Adrenal gland (tissue), 19 donors: ENCODE measurements at places on chromosomes 11 and 22. TPM values are rescaled to one million over a fixed set of nuclear protein-coding genes. Genes with fewer than 3 reads are reported as not detected.

Gene MRGPRG
- not detected for total RNA-seq

Gene CEND1
- 1.9 TPM for total RNA-seq

Gene TMEM151A
- total RNA-seq = 2.3 TPM

GRCh38 chr11:46719048-46719542, at the start of gene F2:
TSS of gene F2 (plus strand) at chr11:46719213. CDS start at chr11:46719236, 23 bp downstream.
- DNase-seq = no peak

- DNase-seq = no peak
These were observed 2.8 kb upstream of the ACER3 start for GRCh38 chr11:76857781-76858410.

DNA sequence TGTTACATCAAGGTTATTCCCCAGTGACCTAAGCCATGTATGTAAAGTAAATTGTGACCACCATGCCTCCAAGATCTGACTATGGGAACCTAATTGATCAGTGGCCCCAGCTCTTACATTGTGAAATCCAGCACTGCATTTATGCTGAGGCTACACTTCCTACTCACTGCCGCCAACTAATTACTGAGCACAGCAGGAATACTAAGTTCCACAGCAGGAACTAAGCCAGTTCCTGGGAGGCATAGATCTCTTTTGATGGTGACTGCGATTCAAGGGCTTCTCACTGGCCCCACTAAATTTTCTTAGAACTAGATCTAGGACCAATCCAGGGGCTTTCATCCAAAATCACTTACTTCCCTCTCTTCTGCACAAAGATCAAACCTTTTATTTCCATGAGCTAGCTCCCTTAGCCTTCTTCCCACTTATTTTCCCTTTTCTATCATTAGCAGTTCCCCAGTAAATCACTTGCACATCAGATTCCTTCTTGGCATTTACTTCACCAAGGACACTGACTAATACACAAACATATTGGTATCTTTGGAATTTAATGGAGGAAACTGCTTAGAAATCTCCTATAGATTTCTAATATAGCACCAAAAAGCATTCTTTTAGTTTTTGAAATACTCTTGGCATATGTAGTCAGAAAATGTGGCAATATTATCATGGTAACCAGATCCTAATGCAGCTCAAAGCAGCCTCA, 46.0 kb downstream of the CNTN5 start:
- no peak for DNase-seq

GRCh38 chr11:112617977-112618826, 343.0 kb upstream of the NCAM1 start:
- DNase-seq = no peak

DNA sequence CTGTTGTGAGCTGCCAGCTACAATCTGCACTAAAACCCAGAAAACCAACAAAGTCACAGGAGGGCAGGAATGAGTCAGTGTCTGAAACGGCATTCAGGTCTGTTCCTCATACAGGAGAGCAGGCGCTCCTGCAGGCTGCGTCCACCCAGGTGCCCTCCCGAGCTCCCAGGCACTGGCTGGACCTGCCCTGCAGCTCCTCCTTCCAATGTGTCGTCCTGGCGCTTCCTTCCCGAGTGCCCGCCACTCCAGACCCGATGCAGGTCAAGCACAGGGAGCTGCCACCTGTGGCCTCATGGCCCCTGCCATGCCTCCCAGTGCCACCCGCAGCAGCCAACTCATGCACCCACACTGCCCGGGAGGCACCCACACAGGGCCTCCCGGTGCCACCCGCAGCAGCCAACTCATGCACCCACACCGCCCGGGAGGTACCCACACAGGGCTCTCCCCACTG, 12.0 kb downstream of the BRD1 start:
- DNase-seq = no peak

DNA sequence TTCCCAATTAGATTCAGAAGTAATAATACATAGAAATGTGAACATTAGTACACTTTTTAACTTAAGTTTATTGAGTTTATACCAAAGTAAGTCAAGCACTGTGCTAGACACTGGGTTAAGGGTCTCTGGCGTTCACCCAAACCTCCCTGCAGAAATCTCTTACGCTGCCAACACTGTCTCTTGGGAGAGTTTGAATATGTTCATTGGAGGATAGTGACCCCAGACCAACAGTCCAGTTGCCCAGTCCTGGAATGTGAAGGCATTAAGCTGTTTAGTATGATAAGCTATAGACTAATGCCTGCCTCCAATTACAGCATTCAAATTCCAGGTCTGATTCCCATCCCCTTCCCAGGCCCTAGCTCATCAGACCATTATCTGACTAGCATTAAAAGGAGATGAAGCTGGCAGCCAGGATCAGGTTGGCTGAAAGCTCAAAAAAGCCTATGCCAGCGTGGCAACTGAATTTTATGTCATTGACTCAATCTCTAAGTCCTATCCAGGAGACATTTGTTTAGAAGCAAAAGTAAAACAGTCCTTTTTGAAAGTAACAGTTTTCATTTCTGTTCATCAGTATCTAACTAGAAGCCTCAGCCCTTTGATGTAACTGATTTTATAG, 77.8 kb downstream of the SFI1 start:
- no peak for DNase-seq

DNA sequence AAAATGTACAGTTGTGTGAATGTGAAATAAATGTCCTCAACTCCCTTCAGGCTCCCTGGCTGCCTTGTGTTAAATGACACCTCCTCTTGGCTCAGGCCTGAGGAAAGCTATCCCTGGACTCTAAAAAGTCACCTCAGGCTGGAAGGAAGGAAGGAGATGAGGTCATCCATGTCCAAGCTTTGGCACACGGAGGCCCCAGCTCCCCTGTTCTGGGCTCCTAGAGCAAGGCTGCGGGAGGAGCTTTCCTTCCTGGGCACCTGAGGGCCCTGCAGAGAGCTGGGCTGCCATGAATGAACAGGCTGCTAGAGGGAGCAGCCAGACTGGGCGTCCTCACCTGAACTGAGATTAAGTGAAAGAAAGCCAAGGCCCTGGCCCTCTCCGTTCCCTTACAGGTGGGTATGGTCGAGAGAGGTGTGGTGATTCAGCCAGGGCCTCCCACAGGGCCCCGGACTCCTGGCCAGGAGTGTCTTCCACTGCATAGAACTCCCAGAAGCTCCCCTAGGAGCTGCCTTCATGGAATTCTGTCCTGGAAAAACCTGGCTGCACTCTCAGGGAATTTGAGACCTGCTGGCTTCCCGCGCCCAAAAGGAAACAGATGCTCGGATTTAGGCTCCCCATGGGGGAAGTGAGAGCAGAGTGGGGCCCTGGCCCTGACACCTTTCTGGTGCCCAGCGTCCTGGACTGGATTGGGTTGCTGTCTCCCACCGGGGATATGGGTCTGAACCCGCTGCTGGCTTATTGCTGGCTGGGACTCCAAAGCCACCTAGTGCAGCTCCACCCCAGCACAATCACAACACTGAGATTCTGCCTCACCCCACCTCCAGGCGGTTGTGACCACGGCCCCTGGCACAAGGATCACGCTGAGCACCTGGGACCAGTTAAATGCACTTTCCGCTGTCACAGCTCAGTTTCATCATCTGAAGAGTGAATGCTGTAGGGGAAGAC, 22.2 kb downstream of the MYBPC3 start:
- no peak for DNase-seq

GRCh38 chr11:128412847-128413791, 174.2 kb downstream of the ETS1 start:
- DNase-seq = no peak

DNA sequence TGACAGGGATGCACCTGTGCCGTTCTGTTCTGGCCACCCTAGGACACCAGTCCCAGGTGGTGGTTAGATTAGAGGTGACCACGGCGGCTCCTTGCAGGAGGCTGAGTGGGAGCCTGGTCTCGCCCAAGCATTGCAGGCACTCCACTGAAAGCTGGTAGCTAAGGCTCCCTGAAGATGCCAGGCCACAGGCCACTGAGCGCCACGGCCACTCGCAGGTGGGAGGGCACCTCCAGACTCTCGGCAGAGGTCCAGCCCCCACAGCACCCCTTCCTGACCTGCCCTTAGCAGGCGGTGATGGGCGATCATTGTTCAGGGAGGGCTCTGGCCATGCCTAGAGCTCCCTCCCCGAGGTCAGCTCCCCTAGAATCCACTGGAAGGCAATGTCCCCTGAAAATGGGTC, 1270.2 kb downstream of the BRD1 start:
- DNase-seq = no peak

DNA sequence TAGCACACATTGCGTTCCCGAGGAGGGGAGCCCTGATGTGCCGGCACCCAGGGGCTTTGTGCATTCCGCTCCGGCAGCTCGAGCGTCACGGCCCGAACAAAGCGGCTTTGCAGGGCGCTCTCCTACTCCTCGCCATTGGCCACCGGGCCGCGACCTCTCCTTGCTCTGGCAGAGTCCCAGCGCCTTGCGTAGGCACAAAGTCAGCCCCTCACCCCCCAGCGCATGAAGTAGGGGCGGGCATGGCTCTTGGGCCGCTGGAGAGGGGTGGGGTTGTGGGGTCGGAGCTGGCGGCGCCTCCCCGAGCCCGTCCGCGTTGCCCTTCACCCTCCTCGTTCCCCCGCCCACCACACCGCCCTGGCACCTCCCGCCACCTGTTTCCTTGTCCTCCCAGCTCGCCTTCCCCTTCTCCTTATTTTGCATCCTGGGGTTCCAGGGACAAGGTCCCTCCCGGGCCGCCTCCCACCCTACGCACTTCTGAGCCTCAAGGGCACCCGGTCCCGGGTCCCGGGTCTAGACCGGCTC, 753 bp upstream of the PPARA start:
- DNase-seq = peak; percentile 61

DNA sequence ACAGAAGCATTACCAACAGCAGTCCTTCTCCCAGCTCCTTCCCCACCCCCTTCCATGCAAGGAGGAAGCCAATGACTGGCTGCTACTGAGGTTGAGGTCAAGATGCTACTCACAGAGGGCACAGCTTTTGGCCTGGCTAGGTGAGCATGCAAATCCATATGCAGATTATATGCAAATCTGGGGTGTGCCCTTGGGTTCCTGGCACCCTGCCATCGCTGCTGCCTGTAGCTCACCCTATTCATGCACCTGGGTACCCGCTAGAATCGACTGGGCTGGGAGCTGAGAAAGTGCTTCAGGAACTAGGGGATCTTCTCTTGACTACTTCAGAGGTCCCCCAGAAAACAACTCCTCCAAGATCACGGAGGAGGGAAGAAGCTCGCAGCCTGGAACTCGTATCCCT, 4.0 kb downstream of the DSCAML1 start:
- DNase-seq = no peak

DNA sequence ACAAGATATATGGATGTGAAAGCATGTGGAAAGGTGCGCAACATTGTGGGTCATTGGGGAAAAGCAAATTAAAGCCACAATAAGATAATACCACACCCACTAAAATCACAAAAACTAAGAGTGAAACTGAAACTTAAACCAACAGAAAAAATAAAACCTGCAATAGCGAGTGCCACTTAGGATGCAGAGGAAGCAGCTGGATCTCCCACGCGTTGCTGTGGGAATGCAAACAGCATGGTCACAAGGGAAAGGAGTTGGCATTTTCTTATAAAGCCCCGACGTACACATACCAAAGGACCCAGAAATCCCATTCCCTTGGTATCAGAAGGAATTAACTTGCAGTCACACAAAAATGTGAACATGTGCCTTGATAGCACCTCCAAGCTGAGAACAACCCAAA, 712.0 kb downstream of the TBC1D22A start:
- DNase-seq = no peak

DNA sequence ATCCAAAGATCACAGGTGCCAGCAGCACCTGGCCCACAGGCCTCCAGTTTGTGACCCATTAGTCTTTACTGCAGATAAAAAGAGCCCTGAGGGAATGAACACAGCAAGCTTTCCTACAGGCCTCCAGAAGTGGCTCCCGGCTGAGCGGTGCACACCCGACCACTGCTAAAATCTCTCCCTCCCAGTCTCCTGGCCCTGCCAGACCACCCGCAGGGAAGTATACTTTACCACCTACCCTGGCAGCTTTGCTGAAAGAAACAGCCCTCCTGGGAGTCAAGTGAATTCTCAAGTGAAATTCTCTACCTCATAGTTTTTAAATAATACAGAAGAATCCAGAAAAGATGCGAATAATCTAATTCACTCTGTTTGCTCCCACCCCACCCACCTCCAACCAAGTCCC, 15.4 kb upstream of the MTNR1B start:
- DNase-seq = no peak

DNA sequence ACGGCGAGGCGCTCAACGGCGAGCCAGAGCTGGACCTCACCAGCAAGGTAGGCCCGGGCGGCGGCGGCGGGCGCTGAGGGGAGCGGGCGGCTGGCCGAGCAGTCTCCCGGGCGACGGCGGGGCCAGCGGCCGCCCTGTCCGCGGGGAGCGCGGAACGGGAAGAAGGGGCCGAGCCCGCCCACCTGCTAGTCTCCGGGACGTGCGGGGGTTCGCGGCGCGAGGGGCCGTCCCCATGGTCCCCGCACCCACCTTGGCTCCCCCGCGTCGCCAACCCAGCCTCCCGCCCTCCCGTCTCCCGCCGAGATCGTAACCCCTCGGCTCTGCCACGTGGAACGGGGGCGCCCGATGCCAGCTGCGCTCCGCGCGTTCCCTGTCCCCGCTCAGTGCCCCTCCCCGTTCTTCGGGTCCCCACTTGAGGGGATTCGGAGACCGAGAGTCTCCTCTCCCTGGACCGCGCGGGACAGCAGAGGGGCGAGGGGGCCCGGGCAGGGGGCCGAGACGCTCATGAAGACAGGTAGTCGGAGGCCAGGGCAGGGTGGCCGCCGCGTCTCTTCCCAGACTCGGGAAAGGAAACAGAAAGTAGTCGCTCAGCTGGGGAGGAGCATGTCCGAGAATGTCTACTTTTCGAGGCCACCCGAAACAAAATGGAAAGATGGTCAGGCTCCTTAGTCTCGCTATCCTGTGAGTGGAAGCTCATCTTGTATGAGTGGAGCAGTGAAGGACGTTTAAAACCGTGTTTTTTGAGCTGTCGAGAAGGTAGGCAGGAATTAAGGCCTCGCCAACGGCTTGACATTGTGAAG, 557 bp downstream of the GTPBP1 start:
- DNase-seq = peak; percentile 63

DNA sequence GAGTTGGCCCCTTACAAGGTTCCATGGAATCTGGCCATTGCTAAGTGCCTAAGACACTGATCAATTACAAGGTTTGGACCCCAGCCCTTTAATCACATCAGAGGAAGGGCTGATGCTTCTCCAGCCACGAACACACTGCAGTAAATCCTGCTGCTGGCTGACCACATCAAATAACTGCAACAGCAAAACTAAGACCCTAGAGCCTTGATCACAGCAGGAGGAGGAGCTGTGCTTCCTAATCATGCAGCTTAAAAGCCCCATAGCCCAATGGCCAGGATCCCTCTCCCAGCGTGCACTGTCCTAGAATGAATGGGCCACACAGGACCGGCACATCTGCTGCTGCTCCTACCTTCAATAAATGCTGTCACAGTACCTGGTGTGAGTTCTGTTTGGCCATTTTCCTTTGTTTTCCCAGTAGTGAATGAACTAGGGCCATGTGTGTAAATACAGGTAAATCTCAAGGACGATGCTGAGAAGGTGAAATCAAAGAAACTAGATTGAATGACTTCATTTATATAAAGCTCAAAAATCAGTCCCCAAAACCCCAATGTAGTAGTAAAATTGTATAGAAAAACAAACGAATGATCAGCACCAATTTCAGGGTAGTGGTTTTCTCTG, 12.7 kb downstream of the ZP1 start:
- DNase-seq = no peak
